Endodermal cell (in vitro differentiated cells): ENCODE measurements at places on chromosomes 1 and 21.

DNA sequence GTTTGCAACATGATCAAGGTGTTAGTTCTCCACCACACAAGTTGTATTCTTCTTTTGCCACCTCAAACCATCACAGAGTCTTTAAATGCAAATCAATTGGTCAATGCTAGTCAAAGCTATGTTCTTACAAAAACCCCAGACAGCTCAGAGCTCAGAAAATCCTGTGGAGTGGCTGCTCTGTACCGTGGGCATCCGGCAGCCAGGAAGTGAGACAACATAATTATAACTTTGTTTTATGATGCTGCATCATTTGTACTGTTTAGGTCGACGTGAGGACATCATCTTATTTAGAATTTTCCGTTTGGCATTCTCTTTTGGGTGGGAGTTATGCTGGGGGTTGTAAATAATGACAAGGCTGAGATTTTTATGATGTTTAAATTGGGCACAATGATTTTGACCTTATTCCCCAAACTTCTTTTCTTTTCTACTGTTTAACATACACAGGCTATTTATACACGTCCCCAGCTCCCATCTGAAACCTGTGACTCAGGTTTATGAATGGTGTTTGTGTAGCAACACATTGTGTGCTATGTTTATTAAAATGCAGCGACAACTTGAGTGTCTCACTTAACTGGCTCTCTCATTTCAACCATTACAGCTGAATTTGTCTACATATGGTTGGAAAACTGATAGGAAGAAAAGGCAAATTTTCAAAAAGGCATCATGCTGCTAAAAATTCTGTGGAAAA lies 124.0 kb downstream of the CNIH3 start:
- DNase-seq = no peak

- DNase-seq = no peak
These were observed 34.0 kb downstream of the ZNF691 start for GRCh38 chr1:42880384-42880783.

DNA sequence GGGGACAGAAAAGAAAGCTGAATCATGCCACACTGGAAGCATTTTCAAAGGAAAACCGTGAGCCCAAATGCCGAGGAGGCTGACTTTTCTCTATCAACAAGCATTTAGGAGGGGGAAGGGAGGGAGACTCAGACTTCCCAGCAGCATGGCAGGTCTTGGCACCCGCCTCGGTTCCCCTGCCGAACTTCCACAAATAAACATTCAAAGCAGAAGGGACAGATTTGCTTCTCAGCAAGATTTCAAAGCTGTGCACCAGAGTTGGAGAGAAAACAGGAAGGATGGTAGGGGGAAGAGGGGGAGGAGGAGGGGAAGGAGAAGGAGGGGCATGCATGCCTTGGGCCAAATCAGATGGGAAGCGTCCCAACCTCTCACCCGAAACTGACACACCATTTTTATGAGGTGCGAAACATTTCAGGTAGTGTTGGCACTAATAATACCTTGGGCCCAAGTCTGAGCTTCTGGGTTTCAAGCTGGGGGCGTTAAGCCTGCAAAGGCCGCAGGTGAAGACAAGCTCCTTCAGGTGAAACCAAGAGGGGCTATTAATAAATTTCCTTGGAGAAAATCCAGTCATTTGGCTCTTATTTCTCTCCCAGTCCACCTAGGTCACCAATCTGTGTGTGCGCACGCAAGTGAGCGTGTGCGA lies 26.4 kb downstream of the ABCA4 start:
- DNase-seq = peak; percentile 74

DNA sequence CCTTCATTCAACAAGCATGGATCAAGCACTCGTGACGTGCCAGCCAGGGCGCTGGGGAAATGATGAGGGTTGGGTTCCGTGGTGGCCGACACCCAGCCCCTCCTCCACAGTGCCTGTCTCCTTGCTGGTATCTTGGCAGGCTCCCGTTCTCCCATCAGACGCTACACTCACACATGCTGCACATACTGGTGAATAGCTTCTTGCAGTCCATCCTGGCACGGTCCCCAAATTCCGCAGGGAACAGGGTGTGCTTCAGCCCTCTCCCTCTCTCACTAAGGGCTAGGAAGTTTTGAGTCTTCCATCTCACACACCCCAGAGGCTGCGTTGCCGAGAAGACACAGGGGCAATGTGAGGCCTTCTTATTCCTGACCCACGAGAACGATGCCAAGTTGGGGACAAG lies 10.1 kb upstream of the MEF2D start:
- no peak for DNase-seq
